ENCODE measurements at places on chromosomes 1 and 21.

- no peak for DNase-seq
These were observed 45.0 kb downstream of the ZBTB40 start for GRCh38 chr1:22496536-22497160.

DNA sequence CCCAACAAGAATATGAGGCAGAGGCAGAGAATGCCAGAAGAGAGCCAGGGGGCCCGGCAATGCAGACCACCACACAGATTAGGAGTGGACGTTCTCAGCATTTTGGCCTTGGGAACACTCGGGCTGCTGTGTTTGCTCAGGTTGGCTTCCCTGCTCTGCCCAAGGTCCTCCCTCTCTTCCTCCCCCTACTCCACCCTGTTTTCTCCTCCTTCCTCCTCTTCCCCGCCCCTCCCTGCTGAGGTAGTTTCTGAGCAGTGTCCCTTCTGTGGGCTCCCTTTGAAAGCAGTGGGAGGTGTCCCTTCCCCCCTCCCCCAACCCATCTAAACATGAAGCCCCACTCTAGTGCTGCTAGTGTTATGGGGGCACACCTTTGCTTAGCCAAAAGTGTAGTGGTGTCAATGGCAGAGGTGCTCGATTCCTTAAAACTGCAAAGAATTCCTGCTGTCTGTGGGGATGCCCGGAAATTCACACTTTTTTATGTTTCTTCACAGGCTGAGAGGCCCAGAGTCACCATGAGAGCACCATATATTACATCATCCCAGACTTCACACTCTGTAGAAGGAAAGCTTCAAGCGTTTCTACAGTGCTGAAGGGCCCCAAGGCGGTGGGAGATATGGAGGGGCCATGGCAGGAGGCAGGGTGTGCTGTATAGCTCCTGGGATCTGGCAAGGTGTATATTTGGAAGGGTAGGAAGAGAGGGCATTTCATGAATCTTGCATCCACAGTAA, at the start of gene HHIPL2:
Gene HHIPL2, minus strand, starts transcription at position 161 of the 728 bp plus-strand sequence. Its CDS starts 60 bp downstream, at position 101.
- DNase-seq, result no peak

- DNase-seq, result no peak
These were observed 463.5 kb downstream of the LMO4 start for GRCh38 chr1:87791931-87792740.

DNA sequence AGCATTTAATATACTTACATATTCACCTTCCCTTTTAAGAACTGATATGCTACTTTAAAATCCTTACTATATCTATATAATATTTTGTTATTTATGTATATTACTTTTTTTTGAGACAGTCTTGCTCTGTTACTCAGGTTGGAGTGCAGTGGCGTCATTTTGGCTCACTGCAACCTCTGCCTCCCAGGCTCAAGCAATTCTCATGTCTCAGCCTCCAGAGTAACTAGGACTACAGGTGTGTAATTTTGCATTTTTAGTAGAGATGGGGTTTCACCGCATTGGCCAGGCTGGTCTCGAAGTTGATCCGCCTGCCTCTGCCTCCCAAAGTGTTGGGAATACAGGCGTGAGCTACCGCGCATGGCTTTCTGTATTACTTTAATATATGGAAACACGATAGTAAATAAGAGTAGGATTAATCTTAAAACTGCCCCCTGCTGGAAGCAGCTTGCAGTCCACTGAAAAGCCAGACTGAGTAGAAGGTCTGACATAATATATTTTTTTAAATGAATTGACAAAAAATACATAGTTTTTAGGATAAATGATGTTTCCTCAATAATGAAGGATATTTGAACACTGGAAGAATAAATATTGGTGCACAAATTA, 24.4 kb downstream of the RCAN3 start:
- DNase-seq, result no peak

Measured in activated gamma-delta T cell (primary cell).